Retina (tissue), 1 donor: ENCODE measurements at places on chromosomes 3 and 15.
A peak's percentile ranks its signal among the peaks of the same experiment; 100 is the strongest.

DNA sequence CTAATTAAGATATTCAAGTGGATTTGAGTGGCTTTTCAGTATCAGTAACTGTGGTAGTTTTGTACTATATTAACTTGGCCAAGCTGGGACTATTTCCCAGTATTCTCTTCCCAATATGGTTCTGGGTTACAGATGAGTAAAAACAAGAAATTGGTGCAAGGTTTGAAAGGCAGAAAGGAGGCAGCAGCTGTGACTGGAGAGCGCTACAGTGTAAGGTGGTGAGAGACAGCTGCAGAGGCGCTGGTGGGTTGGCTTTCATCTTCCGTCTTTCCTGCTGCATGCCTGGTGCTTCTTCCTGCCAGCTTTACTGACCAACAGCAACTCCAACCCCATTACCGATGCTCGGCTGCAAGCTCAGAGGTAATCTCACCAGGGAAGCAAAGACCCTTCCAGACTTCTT, 9.8 kb downstream of the DPH3 start:
- no peak for DNase-seq

GRCh38 chr3:106719583-106719982, 657.7 kb upstream of the CCDC54 start:
- DNase-seq, result no peak

DNA sequence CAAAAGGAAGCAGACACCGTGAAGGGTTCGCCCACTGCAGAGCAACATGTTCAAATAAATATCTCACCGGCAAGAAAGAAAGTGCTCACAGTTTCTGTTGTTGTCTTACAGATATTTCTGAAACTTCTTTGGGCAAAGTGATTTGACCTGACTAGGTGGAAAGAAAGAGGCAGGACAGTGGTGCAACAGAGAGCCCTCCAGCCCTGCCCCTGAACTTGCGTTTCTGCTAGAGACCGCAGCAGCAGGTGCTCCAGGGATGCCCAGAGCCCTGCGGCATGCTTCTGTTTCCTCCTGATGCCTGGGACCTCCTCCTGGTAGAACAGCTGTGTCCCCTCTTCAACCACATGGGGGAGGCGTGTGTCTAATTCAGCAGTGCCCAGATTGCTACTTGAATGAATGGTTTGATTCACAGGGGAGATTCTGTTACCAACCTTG, 123.4 kb downstream of the ATP10A start:
- no peak for DNase-seq

GRCh38 chr3:9951962-9952805, at the start of gene PRRT3:
Gene PRRT3 (minus strand): TSS chr3:9952408. CDS start chr3:9950115, 2,293 bp downstream.
- peak; percentile 73 for DNase-seq

GRCh38 chr3:147377412-147378367, 28.7 kb downstream of the ZIC4 start:
- peak; percentile 68 for DNase-seq

DNA sequence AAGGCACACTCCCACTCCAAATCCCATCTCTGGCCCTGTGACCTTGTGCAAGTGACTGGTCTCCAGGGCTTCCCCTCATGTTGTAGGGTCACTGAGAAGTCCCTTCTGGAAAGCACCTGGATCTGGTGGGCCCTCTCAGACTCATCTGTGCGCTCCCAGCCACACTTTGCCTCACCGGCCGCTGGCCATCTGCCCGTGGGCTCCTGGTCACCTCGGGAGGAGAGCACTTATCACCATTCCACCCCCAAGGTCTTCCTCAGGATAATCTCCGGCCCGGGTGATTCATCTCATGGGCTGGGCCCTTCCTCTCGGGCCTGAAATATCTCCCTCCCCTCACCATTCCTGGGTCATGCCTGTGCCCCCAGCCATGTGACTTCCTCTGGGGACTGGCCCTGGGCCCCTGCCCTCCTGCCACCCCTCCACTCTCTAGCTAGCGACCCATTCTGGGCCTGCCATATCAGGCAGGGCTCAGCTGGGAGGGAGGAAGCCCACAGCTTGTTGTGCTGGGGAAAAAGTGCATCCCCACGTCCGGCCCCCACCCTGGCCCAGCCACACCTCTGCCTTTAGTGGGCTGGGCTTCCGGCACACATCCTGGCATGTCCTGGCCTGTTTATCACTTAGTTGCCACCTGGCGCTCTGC, 10.6 kb upstream of the WNT7A start:
- DNase-seq, result no peak

DNA sequence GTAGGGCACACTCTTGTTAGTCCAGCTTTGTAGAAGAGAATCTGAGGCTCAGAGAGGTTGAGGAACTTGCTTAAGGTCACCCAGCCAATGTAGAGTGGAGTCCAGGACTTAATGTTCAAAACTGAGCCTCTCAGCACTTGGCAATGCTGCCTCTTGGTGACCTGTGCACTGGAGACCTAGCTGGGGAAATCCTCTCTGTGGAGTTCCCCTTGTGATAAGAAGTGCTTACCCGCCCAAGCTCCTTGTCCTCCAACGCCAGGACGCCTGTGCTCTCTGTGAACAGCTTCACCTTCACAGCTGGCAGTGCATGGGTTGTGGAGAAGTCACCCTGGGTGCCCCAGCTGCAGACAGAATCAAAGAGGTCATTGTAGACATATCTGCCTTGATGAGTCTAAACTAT, 219.1 kb upstream of the FEZF2 start:
- no peak for DNase-seq

GRCh38 chr3:39401983-39402382, 4.5 kb upstream of the RPSA start:
- DNase-seq, result no peak

GRCh38 chr15:82851981-82852511, 42.6 kb downstream of the WHAMM start:
- DNase-seq, result peak; percentile 55

DNA sequence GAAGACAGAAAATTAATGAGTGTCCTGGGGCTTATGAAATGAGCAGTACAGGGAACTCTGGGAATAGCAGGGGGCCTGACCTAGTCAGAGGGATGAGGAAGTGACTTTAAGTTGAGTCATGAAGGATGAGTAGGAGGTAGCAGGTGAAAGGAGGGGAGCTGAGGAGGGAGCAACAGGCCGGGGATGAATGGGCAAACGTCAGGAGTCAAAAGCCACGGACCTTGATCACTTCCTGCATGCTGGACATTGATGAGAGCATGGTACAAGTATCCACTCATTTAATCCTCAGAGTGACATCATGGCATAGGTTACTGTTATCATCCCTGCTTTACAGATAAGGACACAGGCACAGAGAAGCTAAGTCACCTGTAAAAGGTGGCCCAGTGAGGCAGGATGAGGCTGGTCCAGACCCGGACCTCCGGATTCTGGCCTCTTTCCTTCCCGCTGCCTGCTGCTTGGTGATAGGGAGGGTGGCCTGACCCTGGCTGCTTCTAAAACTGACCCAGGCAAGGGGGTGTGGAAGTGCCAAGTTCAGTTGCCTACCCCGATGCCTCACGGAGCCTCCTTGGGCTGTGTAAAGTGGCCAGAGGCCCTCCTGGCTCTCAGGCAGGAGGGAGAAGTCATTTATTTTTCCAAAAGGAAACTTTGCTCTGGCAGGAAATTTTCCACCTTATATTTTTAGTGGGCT, 7.6 kb downstream of the CORO2B start:
- DNase-seq, result no peak

GRCh38 chr15:93179700-93180102, 90.7 kb upstream of the RGMA start:
- peak; percentile 41 for DNase-seq

- no peak for DNase-seq
Measured at GRCh38 chr3:16551342-16551976, 38.0 kb upstream of the RFTN1 start.

DNA sequence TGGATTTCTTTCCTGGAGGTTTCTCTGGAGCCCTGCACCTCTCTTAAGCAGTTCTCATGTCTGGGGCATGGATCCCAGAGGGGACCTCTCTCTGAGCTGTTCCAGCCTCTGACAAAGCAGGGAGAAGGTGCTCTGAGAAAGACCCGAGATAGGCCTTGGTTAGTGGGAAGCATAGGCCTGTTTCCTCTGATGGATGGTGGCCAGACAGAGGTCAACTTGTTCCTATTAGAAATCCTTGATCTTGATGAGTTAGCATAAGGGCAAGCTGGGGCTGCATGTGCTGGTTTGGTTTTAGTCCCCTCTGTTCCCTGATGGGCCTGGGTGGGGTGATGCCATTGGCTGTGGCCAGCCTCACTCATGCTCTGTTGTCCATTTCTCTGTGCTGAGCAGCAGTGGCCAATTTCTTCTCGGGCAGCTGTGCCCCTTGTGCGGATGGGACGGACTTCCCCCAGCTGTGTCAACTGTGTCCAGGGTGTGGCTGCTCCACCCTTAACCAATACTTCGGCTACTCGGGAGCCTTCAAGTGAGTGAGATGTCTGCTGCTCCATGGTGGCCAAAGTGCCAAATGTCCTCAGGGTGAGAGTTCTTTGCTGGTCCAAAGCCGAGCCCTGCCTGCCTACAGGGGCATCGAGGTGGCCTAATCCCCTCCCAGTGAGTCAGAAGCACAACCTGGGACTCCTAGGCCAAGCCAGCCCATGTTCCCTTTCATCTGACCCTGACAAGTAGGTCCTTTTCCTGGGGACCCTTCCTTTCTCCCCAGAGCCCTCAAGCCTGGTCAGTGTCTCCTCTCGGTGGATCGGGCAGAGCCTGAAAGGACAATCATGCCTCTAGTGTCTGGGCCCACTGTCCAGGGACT, 9.0 kb downstream of the TF start:
- DNase-seq, result no peak

- DNase-seq, result no peak
Measured at GRCh38 chr3:174132421-174133042, 726.6 kb upstream of the NAALADL2 start.

- DNase-seq, result no peak
Measured at GRCh38 chr15:86267892-86268291, 188.2 kb downstream of the AGBL1 start.

DNA sequence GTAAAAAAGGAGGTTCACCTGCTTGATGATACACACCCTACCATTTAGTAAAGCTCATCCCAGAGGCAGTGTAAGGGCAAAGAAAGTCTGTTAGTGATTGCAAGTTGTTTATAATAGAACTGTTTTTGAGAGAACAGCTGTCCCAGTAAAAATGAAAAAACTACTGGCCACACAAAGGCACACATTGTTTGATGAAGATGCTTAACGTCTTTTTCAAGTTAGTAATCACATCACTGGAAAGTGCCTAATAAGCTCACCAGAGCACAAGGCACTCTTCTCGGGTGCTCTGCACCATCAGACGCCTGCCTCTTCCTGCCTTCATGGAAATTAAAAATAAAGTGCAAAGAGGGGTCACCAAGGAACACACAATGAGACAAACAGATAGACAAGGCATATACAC, 186.9 kb downstream of the PDZRN3 start:
- peak; percentile 47 for DNase-seq

DNA sequence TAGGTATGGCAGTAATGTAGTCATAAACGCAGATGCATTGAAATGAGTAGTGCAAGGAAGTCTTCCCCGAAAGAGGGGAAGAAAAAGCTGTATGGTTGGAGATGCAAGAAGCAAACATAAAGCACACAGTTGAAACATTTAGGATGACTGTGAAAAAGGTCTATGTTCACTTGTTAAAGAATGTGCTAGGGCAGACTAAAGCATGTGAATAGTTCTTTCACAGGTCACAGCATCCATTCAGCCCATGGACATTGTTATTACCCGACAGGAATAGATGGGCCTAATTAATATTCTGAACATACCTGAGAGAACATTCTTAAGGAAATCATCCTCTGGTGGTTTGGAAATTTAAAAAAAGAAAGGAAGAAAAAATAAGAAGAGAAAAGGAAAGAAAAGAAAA, 595.2 kb downstream of the ZIC1 start:
- DNase-seq, result no peak

- no peak for DNase-seq
Measured at GRCh38 chr3:71360180-71360579, 223.3 kb downstream of the FOXP1 start.

GRCh38 chr3:16200411-16200810, 25.9 kb downstream of the GALNT15 start:
- no peak for DNase-seq

- no peak for DNase-seq
Measured at GRCh38 chr3:169195672-169196071, 467.8 kb downstream of the MECOM start.

GRCh38 chr3:52236424-52236886, 2.5 kb downstream of the TWF2 start:
- no peak for DNase-seq

DNA sequence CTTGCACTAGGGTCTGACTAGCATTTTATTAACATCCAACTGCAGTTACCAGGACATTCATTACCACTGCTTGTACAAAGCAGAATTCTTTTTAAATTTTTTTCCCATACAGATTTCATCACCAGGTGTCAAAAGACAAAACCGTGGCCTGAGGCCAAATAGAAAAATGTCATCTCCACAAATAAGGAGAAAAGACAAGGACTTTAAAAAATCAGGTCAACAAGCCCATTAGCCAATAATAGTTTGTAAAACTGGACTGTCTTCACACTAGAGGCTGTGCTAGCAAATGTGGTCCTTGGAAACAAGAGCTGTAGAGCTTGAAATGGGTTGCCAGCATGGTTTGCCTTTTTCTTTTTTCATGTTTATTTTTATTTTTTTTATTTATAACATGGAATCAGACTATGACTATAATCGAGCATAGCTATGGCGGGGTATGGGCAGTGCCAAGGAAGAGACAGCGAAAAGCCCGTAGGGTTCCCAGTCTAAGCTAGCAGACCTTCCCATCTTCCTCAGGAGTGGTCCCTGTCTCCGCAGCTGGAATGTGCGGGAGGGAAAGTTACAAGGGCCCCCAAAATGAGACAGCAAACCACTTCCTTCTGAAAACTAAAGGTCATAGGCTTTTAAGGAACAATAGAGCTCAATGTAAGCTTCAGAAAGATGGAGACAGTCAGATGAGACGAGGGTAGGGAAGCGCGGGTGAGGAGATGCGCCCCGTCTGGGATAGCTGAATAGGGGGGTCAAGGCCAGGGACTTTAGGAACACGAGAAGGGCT, 1.5 kb downstream of the PTPN9 start:
- peak; percentile 13 for DNase-seq

- no peak for DNase-seq
Measured at GRCh38 chr15:68421798-68422402, 10.1 kb downstream of the ITGA11 start.

DNA sequence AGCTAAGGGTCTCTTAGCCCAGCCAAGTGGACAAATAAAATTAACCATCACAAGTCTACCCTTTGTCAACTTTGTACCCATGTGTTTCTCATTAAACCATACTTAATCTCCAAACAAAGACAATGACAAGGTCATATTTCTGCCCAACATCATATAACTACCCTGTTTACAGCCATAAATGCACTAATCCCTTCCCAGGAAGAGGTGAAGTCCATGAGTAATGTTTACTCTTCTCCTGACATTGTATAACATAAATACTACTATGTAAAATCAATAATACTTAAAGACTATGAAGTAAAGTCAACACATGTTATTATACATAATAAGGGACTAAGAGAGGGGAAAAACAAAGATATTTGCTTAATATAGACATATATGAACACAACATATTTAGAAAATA, 38.5 kb upstream of the FAN1 start:
- DNase-seq, result no peak

GRCh38 chr3:154657218-154657617, 227.2 kb upstream of the GPR149 start:
- DNase-seq, result no peak

- DNase-seq, result peak; percentile 43
Measured at GRCh38 chr3:71451060-71451459, 132.5 kb downstream of the FOXP1 start.

- peak; percentile 88 for DNase-seq
Measured at GRCh38 chr3:71582036-71582611, 1.4 kb downstream of the FOXP1 start.

GRCh38 chr15:94476686-94477085, 245.3 kb downstream of the MCTP2 start:
- no peak for DNase-seq
